ENCODE measurements at places on chromosomes 3 and 15.

- DNase-seq: no peak
Measured at GRCh38 chr3:149251186-149251585, 29.6 kb upstream of the CP start.

- no peak for DNase-seq
Measured at GRCh38 chr3:171266034-171266739, 194.0 kb downstream of the TNIK start.

DNA sequence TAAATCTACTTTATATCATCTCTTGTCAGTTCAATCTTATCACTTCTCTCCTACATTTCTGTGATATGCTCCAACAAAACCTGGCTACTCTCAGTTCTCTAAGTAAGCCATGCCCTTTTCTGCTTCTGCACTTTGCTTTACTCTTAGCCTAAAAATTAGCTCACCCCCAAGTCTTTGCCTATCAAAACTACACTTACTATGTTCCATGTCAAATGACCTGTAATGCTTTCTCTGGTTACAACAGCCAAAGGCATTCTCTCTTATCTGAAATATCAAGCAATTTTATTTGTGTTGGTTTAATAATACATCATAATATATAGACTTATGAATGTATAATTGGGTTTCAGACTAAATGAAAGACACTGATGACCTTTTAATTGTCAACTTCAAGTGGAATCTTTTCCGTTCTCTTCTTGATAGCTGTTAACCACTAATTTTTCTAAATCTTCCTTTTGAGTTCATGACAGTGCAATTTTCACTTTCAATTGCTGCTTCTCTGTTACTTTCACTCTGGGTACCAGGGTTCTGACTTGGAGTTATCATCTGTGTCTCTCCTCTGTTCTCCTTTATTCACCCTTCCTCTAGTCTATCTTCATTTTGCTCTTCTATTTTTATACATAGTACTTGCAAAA, 619.0 kb upstream of the GOLIM4 start:
- no peak for DNase-seq

- no peak for DNase-seq
Measured at GRCh38 chr3:146536681-146537080, 7.7 kb downstream of the PLSCR1 start.
